ENCODE measurements at places on chromosomes 1 and 21. TPM values are rescaled to one million over a fixed set of nuclear protein-coding genes. Genes with fewer than 3 reads are reported as not detected.

Gene FGR
- not detected for total RNA-seq

Gene LIN28A
- total RNA-seq, result 0.86 TPM

Gene MX1
- 38.7 TPM for total RNA-seq

Gene RNU1-3
- total RNA-seq, result 306 TPM

Gene ACOT11
- total RNA-seq, result 1.3 TPM
